SJSA1 (cell line): ENCODE measurements at places on chromosomes 6 and 20. TPM values are rescaled to one million over a fixed set of nuclear protein-coding genes. Genes with fewer than 3 reads are reported as not detected.

The IMPG1 gene
- not detected in 2 replicates for total RNA-seq

The SAMD10 gene
- 0.41 and 0.47 TPM in 2 replicates for total RNA-seq

The SYTL3 gene
- total RNA-seq = 14.7 and 17.5 TPM in 2 replicates

- DNase-seq = no peak
- peaks cover 2% of the 10 kb centered on the region; the same call in 1 of the 2 replicates for H3K36me3 ChIP-seq
- H3K4me3 ChIP-seq = no peak overlapping the region
- no peak overlapping the region for H3K27ac ChIP-seq
- no peaks in the 10 kb centered on the region for H3K4me1 ChIP-seq
Measured at GRCh38 chr20:24955045-24955444, 6.0 kb downstream of the CST7 start.

DNA sequence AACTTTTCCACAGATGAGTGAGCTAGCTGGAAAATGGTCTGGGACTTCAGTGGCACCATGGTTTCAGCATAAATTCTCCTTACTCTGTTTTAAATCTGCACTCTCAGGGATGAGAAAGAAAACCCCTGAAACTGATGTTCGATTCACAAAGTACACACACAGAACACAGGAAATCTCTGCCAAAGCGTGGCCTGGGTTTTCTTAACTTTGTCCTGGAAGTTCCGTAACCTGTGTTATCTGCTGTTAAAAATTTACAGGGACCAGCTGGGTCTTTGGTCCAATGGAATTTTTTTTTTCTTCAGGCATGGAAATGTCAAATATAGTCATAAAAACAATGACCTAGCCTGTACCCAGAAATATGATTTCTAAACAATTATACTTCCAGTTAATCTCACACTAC, 7.3 kb downstream of the SCML4 start:
- H3K27me3 ChIP-seq = peaks cover 9% of the 10 kb centered on the region
- no peak for DNase-seq
- no peak overlapping the region for H3K4me3 ChIP-seq
- no peak overlapping the region for H3K27ac ChIP-seq

- H3K27ac ChIP-seq = no peak overlapping the region
- H3K27me3 ChIP-seq = peaks cover 97% of the 10 kb centered on the region
- H3K4me1 ChIP-seq = peaks cover under 1% of the 10 kb centered on the region; the same call in 1 of the 2 replicates
- H3K36me3 ChIP-seq = no peaks in the 10 kb centered on the region
- DNase-seq = no peak
- H3K4me3 ChIP-seq = no peak overlapping the region
Measured at GRCh38 chr20:38725148-38725901, 1.0 kb downstream of the SLC32A1 start.

GRCh38 chr20:57676589-57677583, 32.9 kb downstream of the PMEPA1 start:
- H3K4me1 ChIP-seq = no peaks in the 10 kb centered on the region
- DNase-seq = no peak
- no peak overlapping the region for H3K4me3 ChIP-seq
- no peaks in the 10 kb centered on the region for H3K27me3 ChIP-seq

DNA sequence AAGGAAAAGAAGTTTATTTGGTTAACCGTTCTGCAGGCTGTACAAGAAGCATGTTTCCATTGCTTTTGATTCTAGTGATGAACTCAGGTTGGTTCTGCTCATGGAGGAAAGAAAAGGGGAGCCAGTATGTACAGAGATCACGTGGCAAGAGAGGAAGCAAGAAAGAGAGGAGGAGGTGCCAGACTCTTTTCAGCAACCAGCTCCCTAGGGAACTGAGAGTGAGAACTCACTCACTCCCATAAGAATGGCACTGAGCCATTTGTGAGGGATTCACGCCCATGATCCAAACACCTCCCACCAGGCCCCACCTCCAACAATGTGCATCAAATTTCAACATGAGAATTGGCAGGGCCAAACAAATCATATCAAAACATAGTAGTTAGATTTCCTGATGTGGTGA, 649.1 kb downstream of the EPM2A start:
- H3K4me3 ChIP-seq = no peak overlapping the region
- no peaks in the 10 kb centered on the region for H3K27me3 ChIP-seq
- no peak overlapping the region for H3K27ac ChIP-seq

- no peaks in the 10 kb centered on the region for H3K27me3 ChIP-seq
- H3K4me3 ChIP-seq = no peak overlapping the region
- DNase-seq = no peak
- no peaks in the 10 kb centered on the region for H3K36me3 ChIP-seq
- no peaks in the 10 kb centered on the region for H3K4me1 ChIP-seq
Measured at GRCh38 chr20:13318871-13319521, 97.9 kb downstream of the ISM1 start.

- DNase-seq = peak; percentile 66
- H3K27ac ChIP-seq = no peak overlapping the region
- peaks cover 44% of the 10 kb centered on the region for H3K27me3 ChIP-seq
- H3K36me3 ChIP-seq = no peaks in the 10 kb centered on the region
- peaks cover 6% of the 10 kb centered on the region for H3K4me1 ChIP-seq
- H3K4me3 ChIP-seq = peak overlapping the region; percentile 40
Measured at GRCh38 chr6:117264692-117265409, 507 bp upstream of the VGLL2 start.

DNA sequence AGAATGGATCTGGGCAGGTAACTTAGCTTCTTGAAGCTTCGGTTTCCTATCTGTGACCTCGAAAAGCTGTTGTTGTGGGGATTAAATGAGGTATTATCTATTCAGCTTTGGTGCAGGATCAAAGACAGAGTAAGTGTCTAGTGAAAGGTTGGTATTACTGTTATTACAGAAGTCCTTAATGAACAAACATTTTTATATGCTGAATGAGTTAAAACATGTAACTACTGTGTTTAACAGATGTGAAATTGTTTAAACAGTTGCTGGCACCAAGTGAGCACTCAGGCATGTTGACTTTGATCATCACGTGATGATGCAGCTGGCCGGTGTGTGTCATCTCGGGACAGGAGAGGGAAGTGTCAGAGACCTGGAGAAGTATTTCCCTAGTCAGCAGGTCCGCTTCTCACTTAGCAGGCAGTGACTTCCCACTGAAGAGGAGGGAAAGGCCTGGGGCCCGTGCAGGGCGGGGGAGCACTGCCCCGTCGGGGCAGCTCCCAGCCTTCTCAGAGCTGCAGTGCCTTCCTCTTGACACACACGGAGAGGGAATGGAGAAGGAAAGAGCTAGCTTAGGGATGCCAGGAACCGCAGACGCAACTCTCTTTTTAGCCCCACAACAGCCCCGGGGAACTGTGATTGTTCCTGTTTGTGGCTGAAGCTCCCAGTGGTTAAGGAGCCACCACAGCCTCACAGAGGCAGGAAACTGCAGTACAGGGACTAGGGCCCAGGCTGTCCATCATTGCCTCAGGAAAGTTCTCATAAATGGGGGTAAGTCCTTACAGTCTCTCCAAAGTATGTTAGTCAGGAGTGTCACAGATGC, 18.0 kb downstream of the TUBB2A start:
- H3K27me3 ChIP-seq = no peaks in the 10 kb centered on the region
- DNase-seq = no peak
- H3K4me3 ChIP-seq = no peak overlapping the region

- H3K4me1 ChIP-seq = no peaks in the 10 kb centered on the region
- no peaks in the 10 kb centered on the region for H3K27me3 ChIP-seq
- no peak overlapping the region for H3K27ac ChIP-seq
Measured at GRCh38 chr6:23086100-23086499, 516.7 kb downstream of the HDGFL1 start.

DNA sequence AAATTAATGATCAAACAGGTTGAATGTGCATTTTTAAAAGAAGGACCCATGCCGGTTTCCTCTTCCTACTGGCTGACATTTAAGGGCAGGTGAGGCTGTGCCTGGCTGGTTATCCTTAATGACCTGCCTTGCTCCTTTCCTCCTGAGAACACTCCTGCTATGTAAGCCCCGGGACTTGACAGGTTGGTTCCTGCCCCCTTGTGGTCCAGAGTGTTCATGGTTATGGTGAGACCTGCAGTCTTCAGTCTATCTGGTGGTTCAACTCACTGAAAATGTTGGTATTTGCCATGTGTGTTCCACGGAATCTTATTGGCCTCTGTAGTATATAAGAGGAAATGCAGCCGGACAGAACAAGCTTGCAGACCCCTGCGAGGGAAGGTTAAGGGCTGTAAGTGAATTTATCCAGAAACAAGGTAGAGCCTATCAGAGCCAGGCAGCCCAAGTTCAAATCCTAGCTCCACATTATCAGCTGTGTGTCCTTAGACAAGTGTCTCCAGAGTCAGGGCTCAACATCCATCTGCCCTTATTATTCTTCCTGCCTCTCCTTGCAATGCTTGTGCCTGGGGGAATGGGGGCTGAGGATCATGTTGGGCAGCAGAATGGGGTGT, 5.2 kb upstream of the BPIFA3 start:
- H3K27ac ChIP-seq = no peak overlapping the region
- H3K36me3 ChIP-seq = no peaks in the 10 kb centered on the region
- H3K4me1 ChIP-seq = no peaks in the 10 kb centered on the region
- H3K27me3 ChIP-seq = peaks cover 10% of the 10 kb centered on the region; the same call in 1 of the 2 replicates
- DNase-seq = no peak
